Panc1 (cell line): ENCODE measurements at places on chromosomes 3 and 15. TPM values are rescaled to one million over a fixed set of nuclear protein-coding genes. Genes with fewer than 3 reads are reported as not detected.

DNA sequence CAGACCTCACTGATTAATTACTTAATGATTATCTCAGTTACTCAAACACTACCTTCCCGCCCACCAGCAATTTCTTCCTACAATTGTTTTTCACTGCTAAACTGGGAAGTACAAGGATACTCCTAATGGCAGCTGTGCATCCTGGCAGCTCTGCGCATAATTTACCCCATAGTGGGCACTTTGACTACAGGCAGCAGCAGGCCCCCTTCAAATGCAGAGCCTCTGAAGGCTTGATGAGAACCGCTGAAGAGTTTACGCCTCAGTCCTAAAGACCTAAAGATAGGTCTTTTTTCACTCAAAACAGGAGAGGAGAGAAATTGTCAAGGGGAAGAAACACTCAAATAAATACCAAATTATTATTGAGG is 10.7 kb downstream of the CCDC32 start:
- no peak for DNase-seq

- no peak for DNase-seq
Measured at GRCh38 chr3:69767571-69767970, 28.3 kb downstream of the MITF start.

GRCh38 chr3:147389717-147390116 is 16.6 kb downstream of the ZIC4 start:
- DNase-seq = no peak

GRCh38 chr15:70748281-70748747 is 15.0 kb downstream of the UACA start:
- DNase-seq = no peak

GRCh38 chr3:47601281-47601680 is 22.6 kb upstream of the CSPG5 start:
- no peak for DNase-seq

DNA sequence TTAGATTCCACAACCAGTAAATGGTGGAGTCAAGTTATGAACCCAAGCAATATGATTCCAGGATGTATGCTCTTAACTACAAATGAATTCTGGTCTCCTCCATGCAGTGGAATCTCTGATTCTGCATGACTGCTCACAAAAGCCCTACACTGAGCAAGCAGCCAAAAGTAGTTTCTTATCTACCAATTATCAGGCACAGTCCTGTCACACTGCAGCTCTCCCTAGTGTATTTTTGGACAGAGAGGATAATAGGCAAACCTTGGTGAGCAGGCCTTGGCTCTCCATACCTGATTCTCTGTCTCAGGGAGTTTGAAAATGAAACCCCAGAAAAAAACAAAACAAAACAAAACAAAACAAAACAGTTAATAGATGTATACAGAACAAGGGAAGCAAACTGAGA is 3.5 kb upstream of the SSR3 start:
- DNase-seq = no peak

DNA sequence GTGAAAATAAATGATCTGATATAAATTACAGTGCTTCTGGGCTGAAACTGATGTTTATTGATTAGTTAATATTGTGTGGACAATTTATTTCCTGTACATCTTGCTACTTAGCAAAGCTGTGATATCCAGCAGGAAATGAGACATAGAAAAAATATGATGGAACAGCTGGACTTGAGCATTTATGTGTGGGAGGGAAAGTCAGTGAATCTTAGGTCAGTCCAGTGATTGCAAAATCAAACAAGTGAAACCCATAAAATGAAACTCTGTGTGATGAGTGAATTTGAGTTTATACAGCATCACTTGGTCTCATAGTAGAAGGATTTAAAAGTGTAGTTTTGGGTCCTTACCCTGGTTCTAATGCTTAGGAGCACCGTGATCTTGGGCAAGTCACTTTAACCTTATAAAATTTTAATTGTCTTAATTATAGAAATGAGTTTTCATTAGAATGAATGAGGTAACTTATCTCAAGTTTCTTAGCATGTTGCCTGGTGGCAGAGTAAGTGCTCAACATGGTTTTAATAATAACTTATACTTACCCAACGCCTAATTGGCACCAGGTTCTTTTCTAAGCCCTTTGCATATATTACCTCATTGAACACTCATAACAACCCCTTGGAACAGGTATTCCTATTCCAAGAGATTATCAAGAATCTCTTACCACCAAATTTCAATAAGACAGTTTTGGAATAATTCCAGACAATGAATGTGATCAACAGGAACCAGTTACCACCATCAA is 194.6 kb downstream of the ADAMTSL3 start:
- no peak for DNase-seq

- no peak for DNase-seq
Measured at GRCh38 chr3:48564022-48564421, 441 bp upstream of the UCN2 start.

DNA sequence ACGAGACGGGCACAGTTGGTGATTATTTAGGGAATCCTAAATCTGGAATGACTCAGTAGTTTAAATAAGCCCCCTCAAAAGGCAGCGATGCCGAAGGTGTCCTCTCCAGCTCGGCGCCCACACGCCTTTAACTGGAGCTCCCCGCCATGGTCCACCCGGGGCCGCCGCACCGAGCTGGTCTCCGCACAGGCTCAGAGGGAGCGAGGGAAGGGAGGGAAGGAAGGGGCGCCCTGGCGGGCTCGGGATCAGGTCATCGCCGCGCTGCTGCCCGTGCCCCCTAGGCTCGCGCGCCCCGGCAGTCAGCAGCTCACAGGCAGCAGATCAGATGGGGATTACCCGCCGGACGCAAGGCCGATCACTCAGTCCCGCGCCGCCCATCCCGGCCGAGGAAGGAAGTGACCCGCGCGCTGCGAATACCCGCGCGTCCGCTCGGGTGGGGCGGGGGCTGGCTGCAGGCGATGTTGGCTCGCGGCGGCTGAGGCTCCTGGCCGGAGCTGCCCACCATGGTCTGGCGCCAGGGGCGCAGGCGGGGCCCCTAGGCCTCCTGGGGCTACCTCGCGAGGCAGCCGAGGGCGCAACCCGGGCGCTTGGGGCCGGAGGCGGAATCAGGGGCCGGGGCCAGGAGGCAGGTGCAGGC is 318.0 kb downstream of the FGF12 start:
- no peak for DNase-seq

- DNase-seq = no peak
Measured at GRCh38 chr15:20345401-20345958, 196.1 kb downstream of the GOLGA6L6 start.

GRCh38 chr3:162521669-162522068 is 1025.1 kb downstream of the OTOL1 start:
- DNase-seq = no peak

GRCh38 chr3:136193278-136194054 is 2.7 kb downstream of the MSL2 start:
- DNase-seq = no peak

The LYZL4 gene
- not detected for total RNA-seq

The ICE2 gene
- 66.2 TPM for total RNA-seq

The RPP14 gene
- 16.4 TPM for total RNA-seq

The CAMK2N2 gene
- 5.7 TPM for total RNA-seq

- no peak for DNase-seq
Measured at GRCh38 chr3:101542957-101543356, 18.7 kb upstream of the TRMT10C start.

DNA sequence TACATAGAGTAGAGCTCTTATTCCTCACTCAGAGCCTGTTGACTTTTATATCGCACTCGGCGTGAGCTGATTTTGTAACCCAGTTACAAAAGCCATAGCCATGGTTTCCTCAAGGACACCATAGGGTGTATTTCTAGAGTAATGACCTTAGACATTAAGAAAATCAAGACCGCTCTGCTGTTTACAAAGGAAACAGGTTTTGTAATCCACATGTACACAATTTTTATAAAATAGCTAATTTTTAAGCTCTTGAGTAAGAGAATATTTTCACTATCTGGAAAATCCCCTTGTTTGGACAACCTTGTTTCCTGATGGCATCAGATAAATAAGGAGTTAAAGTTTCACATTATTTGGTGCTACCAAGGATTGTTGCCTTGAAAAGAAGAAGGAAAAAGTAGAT is 104.7 kb downstream of the PGPEP1L start:
- DNase-seq = no peak
